ENCODE measurements at places on chromosomes 3 and 15. TPM values are rescaled to one million over a fixed set of nuclear protein-coding genes. Genes with fewer than 3 reads are reported as not detected.

The TRANK1 gene
- total RNA-seq = 13.1 TPM

The LRTM1 gene
- total RNA-seq = 16.1 TPM

The TLNRD1 gene
- 11.4 TPM for total RNA-seq

The LTF gene
- 24.8 TPM for total RNA-seq

The INO80 gene
- total RNA-seq = 38.5 TPM

The TLE3 gene
- 112 TPM for total RNA-seq

The ATP13A5 gene
- not detected for total RNA-seq

The DNAH12 gene
- 0.41 TPM for total RNA-seq

The ACTRT3 gene
- total RNA-seq = 3.0 TPM

The PARL gene
- total RNA-seq = 27.9 TPM

The BFSP2 gene
- total RNA-seq = not detected

The CDC25A gene
- total RNA-seq = 6.4 TPM

The ARL13B gene
- total RNA-seq = 11.3 TPM

The LMAN1L gene
- not detected for total RNA-seq

The HIGD2B gene
- not detected for total RNA-seq

The NOX5 gene
- 0.23 TPM for total RNA-seq

The ALDH1L1 gene
- 32.5 TPM for total RNA-seq

The AP3S2 gene
- 30.5 TPM for total RNA-seq

The LOXL1 gene
- total RNA-seq = 35.1 TPM

The UBR1 gene
- 43.1 TPM for total RNA-seq

The GADL1 gene
- 6.2 TPM for total RNA-seq
